ENCODE measurements at places on chromosomes 7 and 10. TPM values are rescaled to one million over a fixed set of nuclear protein-coding genes. Genes with fewer than 3 reads are reported as not detected.

ANKRD1 gene
- total RNA-seq, result 2.1 TPM

STK32C gene
- total RNA-seq, result 12.9 TPM

PLEKHS1 gene
- total RNA-seq, result 0.45 TPM

AKR1D1 gene
- total RNA-seq, result not detected

LIPM gene
- total RNA-seq, result not detected

CCL24 gene
- total RNA-seq, result not detected

ALOX5 gene
- total RNA-seq, result 17.3 TPM

ELN gene
- total RNA-seq, result not detected

GIMAP4 gene
- total RNA-seq, result not detected

SFRP4 gene
- total RNA-seq, result 4.4 TPM

CFAP43 gene
- total RNA-seq, result 1.6 TPM

CC2D2B gene
- 0.34 TPM for total RNA-seq

ACTL6B gene
- total RNA-seq, result 2.4 TPM

BMS1 gene
- 21.8 TPM for total RNA-seq

GRCh38 chr10:59688921-59689351 lies 20.7 kb downstream of the SLC16A9 start:
- no peak for DNase-seq

DNA sequence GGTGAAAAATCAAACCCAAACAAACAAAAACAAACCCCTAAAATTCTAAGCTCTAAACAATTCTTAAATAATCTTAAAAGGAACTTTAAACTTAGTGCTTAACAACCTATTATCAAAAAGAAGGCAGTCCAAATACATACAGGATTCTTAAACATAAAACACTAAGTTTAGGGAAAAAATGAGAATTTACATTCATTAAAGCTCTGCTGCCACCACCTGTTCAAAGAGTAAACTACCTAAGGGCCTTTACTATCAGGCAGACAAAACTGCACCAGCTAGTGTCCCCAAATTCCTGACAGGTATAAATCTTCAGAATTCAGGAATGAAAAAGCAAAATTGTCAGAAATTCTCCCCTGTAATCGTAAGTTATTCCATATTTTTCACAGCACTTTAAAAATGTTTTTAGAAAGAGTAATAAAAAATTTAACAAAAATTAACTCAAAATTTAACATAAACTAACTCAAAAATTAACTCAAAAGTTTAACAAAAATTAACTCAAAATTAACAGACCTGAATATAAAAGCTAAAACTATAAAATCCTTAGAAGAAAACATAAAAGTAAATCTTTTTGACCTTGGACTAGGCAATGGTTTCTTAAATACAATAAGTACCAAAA lies 55.1 kb downstream of the PDZD8 start:
- DNase-seq, result no peak

GRCh38 chr10:116125180-116125579 lies 147.8 kb downstream of the GFRA1 start:
- no peak for DNase-seq

- no peak for DNase-seq
These were observed 239.0 kb upstream of the IMMP2L start for GRCh38 chr7:111801277-111801676.

DNA sequence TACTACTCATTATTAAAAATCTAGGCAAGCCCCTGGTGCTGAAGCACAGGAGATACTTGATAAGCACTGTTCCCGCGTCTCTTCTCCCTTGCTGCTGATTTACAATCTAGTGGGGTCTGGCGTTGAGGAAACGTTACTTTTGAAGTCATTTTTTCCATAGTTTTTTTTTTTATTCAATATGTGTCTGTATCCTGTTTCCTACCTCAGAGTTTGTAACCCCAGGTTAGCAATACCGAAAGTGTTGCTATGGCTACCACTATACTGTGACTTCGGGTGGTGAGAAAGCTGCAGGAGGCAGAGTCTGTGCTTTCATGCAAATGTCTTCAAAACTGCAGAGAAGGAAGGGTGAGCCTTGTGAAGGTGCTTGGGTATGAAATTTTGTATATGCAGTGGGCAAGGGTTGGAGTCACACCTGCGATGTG lies 458.8 kb upstream of the GHITM start:
- DNase-seq, result no peak

DNA sequence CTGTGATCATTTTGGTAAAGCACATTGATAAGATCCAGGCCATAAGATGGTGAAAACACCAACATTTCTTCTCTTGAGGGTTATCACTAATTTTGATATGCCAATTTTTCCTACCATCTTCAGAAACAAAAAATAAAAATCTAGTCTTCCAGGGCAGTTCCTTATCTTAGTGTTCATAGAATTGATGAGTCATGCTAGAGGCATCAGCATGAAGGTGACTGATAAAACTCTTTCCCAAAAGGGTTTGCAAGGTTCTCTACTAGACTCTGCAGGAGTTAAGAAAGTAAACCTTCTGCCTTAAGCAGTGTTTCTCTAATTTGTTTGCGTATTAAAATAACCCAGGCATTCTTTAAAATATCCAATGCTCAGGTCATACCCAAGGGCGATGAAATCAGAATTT lies 483.1 kb upstream of the CNTNAP2 start:
- DNase-seq, result no peak

DNA sequence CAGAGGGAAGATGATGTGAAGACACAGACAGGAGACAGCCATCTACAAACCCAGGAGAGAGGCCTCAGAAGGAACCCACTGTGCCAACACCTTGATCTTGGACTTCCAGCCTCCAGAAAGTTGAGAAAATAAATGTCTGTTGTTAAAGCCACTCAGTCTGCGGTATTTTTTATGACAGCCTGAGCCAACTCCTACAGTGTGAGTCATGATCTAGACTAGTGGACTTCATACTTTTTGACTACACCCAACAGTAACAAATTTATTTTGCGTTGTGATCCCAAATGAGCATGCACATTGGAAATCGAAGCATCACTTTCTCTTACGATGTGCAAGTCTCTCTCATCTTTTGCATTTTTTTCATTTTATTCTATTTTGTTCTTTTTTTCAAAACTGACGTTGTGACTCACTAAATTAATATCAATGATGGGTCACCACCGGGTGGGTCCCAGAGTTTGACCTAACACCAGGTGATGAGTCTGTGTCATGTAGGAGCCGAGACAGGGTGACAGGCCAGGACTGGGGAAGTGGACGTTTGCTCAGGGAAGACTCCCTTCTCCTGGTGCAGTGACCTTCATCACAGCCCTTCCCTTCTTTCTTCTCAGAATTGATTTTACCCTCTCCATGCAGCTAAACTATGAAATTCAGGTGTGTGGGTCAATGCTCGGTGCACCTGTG lies 28.9 kb downstream of the PHYH start:
- DNase-seq, result no peak

GRCh38 chr7:4745971-4746919 lies 29.2 kb upstream of the AP5Z1 start:
- no peak for DNase-seq

DNA sequence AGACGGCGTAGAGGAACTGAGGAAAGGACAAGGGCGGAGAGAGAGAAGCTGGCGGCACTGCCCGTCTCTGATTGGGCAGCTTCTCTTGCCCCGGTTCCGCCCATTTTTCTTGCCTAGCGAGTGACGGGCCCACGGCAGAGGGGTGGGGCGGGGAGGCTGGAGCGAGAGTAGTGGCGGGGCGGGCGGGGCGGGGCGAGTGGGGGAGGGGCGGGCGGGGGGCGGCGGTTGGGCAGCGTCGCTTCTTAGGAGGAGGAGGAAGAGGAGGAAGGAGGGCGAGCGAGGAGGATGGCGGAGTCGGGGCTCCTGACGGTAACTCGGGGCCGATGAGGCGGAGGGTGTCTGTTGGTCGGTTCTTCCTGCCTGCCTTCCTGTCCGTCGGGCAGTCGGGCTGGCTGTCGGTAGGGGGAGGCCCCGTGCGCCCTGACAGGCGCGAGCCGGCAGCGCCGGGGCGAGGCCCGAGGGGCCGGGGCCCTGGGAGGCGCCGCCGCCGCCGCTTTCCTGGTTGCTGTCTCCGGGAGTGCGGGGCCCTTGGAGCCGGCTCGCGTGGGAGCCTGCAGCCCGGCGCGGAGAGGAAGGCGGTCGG lies at the start of gene SHOC2:
Gene SHOC2 (plus strand): TSS at position 256 of the 583 bp plus-strand sequence. CDS start 44,755 bp downstream, outside the sequence.
- peak; percentile 97 for DNase-seq

GRCh38 chr7:15662451-15662850 lies 24.0 kb downstream of the MEOX2 start:
- no peak for DNase-seq

DNA sequence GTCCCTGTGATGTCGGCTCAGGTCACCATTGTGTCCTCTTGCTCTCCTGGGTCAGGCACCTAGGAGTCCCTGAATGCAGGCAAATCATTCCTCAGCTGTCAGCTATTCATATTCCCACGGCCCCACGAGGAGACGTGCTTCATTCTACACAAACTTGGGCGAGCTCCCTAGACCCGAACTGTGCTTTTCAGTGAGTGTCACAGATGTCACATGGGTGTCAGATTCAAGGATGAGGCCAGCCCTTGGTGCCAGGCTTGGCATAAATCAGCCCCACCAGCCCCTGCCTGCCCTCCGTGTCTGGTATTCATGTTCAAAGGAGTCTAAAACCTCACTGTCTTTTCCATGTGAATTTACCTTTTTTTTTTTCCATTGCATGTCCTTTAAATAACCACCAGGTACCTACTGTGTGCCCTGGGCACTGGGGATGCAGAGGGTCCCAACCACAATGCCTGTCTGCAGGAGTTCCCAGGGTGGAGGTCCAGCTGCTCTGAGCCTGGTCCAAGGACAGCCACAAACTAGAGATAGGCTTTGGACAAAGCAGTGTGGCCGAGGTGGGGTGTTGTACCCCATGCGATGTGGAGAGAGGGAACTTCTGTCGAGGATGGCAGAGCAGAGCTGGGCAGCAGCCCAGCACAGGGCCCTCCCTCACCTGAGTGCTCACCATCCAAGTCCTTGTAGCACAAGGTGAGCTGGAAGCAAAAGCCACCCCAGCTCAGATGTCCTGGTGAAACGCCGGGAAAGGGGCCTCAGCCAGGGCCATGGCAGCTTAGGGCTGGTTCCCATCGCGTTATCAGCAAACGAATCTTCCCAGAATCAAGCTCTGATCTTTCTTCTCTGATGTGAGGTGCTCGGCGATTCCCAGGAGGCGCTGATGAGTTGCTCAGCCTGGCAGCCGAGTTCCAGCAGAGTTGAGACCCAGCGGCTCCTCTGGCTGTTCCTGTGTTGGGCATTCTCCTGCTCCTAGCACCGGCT lies 611.9 kb downstream of the PTPRN2 start:
- no peak for DNase-seq

DNA sequence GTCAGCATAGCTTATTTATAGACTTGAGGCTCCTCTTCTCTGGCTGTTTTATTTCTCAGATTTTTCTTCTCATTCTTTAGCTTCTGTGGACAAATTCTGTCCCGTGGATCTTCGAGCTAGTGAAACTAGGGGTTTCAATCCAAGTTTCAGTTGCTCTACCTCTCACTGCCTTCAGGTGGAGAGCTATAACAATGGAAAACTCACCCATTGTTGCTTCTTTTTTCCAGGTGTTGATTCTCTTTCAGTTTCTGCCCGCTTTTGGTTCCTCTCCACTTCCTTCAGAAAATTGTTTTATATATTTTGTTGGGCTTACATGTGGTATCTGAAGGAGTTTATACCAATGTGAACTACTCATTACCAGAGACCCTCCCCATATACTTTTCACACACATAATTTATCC lies 266.1 kb downstream of the TCF7L2 start:
- no peak for DNase-seq

DNA sequence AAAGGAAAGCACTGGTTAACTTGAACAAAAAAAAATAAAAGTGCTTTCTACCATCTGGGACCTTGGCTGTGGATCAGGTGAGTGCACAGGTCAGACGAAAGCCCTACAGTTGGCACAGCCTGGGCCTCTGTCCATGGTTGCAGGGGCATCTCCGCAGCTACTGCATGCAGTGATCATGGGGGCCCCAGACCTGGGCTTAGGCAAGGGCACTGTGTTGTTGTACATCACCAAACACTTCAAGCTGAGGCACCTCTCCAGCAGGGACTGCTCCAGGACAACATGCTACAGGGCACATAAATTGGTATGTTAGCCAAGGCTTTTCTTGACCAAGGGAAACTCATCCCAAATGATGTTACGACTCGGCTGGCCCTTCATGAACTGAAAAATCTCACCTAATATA lies 23.5 kb downstream of the KLHL7 start:
- no peak for DNase-seq

GRCh38 chr10:44761076-44761475 lies 150.1 kb upstream of the TMEM72 start:
- DNase-seq, result no peak

- DNase-seq, result no peak
These were observed 194.4 kb downstream of the TNS3 start for GRCh38 chr7:47387506-47387905.

GRCh38 chr7:121037957-121038716 lies 49.6 kb downstream of the CPED1 start:
- no peak for DNase-seq

GRCh38 chr7:152751449-152752141 lies 8.0 kb upstream of the ACTR3B start:
- DNase-seq, result no peak

GRCh38 chr7:24573554-24574338 lies 494 bp downstream of the PALS2 start:
- peak; percentile 76 for DNase-seq

DNA sequence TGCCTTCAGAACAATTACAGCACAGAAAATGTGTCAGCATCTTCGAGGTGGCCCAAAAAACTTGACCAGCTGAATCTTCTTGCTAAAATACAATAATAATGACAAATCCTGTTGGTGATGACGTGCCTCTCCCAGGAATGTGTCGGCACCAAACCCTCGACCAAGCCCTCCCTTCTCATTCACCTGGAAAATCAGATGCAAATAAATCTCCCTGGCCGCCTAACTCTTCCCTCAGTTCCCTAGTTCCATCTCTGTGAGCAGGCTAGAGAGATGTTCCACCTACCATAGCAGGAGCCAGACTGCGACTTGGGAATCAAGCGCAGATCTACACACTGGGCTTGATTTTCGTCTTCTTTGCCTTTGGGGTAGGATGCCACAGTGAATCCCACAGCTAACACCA lies 4.1 kb downstream of the PRSS1 start:
- DNase-seq, result no peak

GRCh38 chr7:70849580-70850235 lies 282.2 kb upstream of the GALNT17 start:
- no peak for DNase-seq

- DNase-seq, result no peak
These were observed 656.3 kb downstream of the TYW1 start for GRCh38 chr7:67652937-67653336.

GRCh38 chr7:43554423-43554822 lies 28.5 kb upstream of the STK17A start:
- no peak for DNase-seq

GRCh38 chr7:91264924-91265681 lies 870 bp downstream of the FZD1 start:
- peak; percentile 77 for DNase-seq

DNA sequence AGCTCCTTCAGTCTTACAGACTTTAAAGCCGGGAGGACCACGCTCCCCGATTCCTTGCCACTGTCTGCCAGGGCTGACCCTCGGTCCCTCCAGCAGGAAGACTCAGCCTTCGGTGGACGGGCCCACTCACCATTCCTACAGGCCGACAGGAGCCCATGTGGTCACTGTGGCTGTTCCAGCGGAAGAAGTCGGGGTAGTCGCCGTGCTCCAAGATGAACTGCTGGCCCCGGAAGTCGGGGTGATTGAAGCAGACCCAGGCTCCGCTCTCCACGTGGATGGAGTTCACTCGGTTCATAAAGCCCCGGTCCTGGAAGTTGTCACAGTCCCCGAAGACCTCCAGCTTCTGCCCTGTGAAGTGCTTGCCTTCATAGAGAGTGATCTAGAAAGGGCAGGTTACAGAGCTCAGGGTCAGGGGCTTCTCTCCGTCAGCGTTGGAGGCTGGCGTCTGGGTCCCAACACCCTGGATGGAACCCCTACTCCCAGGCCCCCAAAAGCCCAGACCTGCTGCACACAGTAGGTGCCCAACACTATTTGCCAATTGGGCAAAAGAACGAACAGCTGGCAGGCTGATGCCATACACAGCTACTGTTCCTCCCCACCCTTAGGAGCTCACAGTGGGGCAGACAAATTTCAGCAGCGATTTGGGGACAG lies 1.9 kb downstream of the CRYGN start:
- no peak for DNase-seq
